Aorta (tissue), 5 donors: ENCODE measurements at places on chromosomes 11 and 22. TPM values are rescaled to one million over a fixed set of nuclear protein-coding genes. Genes with fewer than 3 reads are reported as not detected.

Gene BBOX1
- total RNA-seq = not detected

Gene CRYBB2
- 0.45 TPM for total RNA-seq

Gene DEPDC7
- 2.6 TPM for total RNA-seq

Gene KRTAP5-11
- not detected for total RNA-seq

- DNase-seq = no peak
Measured at GRCh38 chr22:35498026-35498800, 42.4 kb upstream of the RASD2 start.

- DNase-seq = no peak
Measured at GRCh38 chr11:46984987-46985386, 48.4 kb downstream of the CSTPP1 start.

- no peak for DNase-seq
Measured at GRCh38 chr11:117620086-117620485, 176.9 kb downstream of the DSCAML1 start.

DNA sequence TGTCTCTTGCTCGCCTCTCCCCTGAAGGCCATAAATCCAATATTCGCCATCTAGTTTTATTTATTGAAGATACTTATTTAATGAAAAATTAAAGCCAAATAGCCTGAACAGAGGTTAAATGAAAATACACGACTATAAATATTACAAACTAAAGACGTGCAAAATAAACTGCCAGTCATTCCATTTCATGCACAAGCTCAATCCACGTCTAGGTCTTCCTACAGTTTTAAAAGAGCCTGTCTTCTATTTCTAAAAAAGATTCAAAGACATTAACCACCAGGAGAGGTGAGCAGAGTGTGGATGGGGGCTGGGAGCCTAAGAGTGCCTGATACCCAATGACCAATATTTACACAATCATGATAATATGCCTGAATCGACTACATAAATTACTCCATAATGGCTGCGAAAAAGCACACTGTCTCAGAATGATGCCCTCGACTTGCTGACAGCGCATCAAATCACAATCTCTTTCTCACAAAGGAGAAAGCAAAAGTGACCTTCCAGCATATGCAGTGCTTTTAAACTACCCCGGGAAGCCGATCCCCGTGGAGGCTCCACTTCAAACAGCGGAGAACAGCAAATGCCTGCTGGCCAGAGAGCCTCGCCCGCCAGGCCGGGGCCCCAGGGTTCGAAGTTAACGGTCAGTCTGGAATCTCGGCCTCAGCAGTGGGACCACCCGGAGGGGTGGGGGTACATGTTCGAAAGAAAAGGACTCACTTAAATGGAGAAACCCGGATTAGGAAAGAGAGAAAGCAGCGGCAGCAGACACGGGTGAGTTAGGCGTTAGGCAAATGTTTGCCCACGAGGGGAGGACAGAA lies 1.7 kb downstream of the FCHSD2 start:
- DNase-seq = no peak

DNA sequence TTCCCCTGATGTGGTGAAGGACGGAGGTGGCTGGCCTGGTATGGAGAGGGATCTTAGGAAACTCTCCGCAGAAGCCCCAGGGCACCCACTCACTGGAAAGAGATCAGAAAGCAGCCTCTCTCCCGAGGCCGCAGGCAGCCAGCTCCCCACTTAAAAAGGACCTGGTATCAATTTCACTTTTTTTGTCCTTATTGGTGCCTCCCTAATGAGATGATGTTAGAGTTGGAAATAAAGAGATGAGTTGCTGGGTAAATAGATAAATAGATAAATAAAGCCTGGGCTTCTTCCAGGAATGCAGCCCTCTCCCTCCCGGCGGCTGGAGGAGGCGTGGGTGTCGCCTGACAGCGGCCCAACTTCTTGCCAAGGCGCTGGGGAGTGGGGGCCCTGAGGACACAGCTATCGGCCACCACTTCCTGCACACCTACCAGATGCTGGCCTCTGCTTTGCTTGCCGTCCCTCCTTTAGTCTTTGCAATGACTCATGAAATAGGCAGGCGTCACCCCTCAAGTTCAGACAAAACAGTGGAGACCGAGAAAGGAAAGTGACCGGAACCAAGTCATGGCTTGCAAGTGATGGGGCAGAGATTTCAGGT lies 42.9 kb downstream of the LINC01488 start:
- DNase-seq = no peak
